Epithelial cell of prostate (primary cell): ENCODE measurements at places on chromosomes 6 and 20.

DNA sequence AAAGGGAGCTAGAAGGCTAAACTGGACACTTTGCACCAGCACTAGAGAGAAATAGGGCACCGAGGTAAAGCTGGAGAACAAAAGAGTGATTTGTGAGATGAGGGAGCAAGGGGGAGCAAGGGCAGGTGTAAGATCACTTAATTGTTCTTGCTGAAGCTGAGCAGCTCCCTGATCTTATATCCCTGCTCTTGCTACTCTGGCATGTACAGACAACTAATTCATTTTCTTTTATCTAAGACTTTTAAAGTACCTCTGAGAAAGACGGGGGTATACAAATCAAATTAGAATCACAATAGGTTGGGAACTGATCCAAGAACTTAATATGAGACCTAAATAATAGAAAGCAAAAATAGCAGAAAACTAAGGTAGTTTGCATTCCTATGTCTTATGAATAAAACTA lies 381.7 kb upstream of the POU3F2 start:
- no peak for DNase-seq

DNA sequence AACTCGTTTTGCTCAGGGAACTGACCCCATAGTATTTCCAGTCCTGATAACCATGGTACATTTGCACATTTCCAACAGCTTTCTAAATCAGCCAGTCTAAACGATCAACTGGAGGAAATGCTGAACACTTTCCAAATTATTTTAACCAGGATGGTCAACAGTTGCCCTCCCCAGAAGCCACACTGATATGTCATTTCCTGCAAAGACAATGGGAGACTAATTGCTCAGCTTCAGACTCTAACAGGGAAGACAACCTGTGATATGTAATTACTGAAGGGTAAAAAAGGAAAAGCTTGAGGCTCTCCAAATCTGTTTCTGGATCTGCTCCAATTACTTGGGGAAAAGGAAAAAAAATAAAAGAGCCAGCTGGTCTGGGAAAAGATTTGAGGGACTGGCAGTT lies 88.8 kb downstream of the FYN start:
- no peak for DNase-seq

DNA sequence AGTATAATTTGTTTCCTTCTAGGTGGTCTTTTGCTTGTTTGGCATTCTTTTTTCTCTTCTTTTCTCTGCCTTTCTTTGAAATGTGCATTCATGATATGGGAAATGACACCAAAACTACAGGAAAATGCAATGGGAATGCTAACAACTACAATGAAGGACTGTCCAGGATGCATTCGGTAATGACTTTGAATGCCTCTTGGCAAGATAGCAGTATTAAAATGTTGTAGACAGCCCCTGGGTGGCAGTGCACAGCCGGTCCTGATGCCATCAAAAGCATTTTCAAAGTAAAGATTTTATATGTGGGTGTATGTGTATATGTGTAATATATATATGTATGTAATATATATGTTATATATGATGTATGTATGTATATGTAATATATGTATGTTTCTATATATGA lies 218.8 kb upstream of the MMS22L start:
- no peak for DNase-seq

DNA sequence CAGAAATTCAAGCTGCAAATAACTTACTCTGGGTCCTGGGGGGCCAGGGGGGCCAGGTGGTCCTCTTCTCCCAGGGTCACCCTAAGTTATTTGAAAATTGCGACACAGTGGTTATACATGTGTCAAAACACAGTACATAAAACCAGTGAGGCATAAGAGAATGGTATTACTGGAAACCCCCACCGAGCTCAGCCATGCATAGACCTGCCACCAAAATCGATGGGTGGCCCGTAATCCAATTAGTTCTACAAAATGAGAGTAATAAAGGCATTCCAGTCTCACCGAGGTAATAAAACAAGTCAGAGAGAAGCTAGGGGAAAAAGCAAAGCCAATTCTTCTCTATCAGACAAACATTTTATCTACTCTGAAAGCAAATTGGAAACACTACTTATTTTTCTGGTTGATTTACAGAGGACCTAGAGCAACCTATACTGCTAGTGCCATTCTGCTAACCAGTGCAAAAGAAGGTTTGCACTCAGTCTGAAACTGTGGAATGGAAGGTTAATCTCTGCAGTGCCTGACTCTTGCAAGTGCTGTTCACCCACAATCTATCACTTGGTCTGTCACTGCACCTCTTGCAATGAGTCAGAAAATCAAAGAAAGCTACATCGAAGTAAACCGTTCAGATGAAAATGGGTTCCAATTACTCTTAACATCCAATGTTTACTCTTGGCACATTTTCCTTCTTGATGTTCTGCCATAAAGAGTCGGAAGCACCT lies 32.4 kb downstream of the COL9A1 start:
- no peak for DNase-seq

DNA sequence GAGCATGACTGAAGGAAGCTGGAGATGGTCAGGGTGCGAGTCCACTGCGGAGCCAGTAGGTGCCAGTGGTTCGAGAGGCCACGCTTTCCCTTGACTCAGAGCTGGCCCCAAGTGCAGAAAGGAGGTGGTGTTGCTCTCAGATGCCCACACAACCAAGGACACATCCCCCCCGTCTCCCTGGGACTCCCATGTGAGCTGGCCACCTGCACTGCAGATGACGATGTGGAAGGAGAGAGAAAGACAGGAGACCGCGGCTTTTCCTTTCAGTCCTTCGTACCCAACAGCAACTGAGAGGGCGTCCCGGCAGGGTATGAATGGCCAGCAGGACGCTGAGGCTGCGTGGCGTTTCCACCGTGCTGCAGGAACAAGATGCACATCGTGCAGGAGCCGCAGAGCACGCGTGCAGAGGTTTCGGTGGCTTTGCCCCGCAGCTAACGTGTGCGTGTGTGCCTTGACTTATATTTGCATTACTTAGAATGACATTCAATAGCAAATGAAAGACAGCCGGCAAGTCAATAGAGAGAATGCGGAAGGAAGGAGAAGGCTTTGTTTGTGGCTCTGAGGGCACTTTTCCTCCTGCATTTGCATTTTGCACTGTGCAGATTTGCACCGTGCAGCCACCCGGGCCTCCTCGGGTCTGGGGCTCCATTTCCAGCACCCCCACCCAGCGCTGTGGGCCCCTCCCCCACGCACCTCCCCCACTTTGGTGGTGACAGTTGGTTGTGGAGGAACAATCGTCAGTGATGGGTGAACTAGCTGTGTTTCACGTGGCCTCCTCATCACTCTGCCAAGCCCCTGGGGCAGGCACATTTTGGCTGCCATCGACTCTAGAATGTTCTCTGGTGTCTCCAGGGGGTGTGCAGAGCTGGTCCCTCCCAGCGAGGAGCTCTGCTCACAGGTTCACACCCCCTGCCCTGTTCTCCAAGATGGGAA lies 26.4 kb upstream of the BHLHE23 start:
- no peak for DNase-seq

DNA sequence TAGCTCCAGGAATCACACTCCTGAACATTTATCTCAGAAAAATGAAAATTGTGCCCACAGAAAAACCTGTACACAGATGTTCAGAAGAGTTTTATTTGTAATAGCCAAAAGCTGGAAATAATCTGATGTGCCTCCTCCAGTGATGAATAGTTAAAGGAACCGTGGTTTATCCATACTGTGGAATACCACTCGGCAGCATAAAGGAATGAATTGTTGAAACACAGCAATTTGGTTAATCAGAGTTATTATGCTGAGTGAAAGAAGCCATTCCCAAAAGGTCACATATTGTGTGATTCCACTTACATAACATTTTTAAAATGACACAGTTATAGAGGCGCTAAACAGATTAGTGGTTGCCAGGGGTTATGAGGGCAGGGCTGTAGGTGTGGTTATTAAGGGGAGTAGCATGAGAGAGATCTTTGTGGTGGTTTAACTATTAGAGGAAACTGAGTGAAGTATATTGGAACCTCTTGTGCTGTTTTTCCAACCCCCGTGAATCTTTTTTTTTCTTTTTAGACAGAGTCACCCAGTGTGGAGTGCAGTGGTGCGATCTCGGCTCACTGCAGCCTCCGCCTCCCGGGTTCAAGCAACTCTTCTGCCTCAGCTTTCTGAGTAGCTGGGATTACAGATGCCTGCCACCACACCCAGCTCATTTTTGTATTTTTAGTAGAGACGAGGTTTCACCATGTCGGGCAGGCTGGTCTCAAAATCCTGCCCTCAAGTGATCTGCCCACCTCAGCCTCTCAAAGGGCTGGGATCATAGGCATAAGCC lies 26.2 kb downstream of the PSMF1 start:
- no peak for DNase-seq

- no peak for DNase-seq
Observed at GRCh38 chr6:151723152-151723551, 84.3 kb upstream of the ESR1 start.

GRCh38 chr20:25301357-25301920 lies 53.6 kb downstream of the PYGB start:
- DNase-seq, result no peak
